Posterior vena cava (tissue), 2 donors: ENCODE measurements at places on chromosomes 5 and 9.

DNA sequence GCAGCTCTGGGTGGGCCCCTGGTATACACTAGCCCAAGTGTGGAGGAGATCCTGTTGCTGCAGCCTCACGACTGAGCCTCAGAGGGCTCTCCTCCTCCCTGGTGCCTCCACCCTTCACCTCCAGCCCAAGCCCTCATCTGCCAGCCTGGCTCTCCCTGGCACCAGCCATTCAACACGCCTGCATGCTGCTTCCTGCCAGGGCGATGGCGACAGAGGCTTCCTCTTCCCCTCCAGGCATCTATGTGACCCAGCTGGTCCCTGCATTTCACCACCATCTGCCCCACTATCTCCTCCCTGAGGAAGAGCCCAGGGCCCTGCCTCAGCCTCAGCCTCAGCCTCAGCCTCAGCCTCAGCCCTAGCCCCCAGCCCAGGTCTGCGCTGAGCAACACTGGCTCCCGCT is 54.8 kb upstream of the ANGPTL2 start:
- peak; percentile 70 for DNase-seq

DNA sequence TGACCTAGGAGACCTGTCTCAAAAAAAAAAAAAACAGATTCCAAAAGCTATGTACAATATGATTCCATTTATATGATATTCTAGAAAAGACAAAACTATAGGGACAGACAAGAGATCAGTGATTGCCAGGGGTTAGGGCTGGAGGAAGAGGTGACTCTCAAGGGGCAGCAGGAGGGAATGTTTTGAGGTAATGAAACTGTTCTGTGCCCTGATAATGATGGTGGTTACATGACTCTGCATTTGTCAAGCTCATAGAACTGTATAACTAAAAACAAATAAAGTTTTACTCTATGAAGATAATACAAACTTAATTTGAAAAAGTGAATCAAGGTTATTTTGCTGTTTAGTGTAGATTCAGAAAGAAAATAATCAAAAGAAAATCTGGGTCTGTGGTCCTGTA is 125.3 kb upstream of the IQGAP2 start:
- DNase-seq = no peak

DNA sequence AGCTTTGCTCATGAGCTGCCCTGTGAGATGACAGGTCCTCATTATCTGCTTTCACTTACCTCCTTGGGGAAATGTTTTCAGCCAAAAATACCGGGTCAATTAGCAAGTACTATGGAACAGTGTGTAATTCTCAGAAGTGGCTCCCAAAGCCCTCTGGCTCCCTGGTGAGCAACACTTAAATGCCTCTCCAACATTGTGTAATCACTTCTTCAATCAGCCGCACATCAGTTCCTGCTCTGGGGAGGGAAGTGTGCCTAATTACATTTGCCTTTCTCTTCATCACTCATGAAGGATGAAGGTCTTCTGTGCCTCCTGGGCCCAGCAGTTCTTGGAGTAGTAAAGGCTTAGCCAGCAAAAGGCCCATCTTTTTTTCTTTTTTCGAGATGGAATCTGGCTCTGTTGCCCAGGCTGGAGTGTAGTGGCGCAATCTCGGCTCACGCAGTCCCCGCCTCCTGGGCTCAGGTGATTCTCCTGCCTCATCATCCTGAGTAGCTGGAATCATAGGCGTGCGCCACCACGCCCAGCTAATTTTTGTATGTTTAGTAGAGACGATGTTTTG is 23.1 kb downstream of the NIM1K start:
- DNase-seq = no peak

- DNase-seq = no peak
These were observed 36.3 kb upstream of the FGF1 start for GRCh38 chr5:142722146-142722545.

DNA sequence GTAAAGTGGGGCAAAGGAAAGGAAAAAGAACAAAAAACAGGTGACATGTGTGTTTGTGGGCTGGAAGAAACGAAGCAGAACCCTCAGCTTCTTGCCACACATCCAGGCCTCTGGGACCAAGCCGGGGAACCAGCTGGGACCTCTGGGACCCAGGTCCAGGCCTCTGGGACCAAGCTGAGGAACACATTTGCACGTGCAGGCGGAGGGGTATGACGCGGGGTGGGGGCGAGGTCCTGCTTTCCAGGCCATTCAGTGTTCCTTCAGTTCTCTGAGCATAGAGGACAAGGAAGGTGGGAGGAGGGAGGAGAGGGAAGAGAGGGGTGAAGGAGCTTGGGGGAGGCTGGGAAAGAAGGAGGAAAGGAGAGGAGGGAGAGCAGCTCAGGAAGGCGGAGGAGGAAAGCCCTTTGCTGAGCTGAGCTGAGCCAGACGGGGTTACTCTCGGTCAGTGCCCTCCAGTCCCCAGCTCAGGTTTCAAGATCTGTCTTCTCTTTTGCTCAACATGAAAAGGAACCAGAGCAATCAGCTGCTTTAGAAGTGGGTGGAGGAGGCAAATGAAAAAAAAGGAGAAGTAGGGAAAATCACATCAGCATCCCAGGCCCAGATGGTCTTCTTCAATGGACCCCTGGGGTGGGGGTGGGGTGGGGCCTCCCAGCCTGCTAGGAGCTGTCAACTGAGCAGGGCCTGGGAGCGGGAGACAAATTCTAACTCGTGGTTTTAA is 59.1 kb downstream of the ABCA1 start:
- peak; percentile 92 for DNase-seq

DNA sequence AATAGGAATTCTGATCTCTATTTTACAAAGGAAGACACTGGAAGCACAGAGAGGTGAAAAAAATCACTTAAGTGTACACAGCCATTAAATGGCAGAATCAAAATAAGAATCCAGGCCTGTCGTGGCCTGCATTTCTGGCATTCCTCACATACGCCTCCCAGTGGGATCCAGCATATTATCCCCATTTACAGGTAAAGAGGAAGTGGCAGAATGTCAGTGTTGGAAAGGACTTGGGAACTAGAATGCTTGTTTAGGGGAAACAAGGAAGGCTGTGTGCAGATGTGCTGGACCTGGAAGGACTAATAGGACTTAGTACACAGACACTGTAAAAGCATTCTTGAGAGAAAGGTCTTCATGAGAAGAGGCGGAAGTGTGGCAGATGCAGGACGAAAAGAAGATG is 241.8 kb downstream of the TRIM32 start:
- no peak for DNase-seq

DNA sequence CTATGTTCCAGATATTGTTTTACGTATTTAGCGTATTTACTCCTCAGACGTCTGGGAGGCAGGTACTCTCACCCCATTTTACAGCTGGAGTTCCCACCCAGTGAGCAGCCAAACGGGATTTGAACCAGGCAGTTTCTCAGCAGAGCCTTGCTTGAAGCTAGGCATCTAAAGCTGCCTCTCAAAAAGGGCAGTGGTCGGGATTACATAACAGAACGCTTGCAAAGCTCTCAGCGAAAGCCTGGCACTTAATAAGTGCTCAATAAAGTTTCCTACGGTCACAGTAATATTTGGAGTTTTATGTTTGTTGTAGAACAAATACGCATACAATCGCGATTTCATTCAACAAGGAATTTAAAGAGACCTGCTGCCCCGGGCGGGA is 286 bp upstream of the BSPRY start:
- DNase-seq = no peak

GRCh38 chr9:90296539-90296938 is 346.1 kb downstream of the DIRAS2 start:
- DNase-seq = no peak

- DNase-seq = no peak
These were observed 319.2 kb downstream of the IRX2 start for GRCh38 chr5:2432076-2432920.

DNA sequence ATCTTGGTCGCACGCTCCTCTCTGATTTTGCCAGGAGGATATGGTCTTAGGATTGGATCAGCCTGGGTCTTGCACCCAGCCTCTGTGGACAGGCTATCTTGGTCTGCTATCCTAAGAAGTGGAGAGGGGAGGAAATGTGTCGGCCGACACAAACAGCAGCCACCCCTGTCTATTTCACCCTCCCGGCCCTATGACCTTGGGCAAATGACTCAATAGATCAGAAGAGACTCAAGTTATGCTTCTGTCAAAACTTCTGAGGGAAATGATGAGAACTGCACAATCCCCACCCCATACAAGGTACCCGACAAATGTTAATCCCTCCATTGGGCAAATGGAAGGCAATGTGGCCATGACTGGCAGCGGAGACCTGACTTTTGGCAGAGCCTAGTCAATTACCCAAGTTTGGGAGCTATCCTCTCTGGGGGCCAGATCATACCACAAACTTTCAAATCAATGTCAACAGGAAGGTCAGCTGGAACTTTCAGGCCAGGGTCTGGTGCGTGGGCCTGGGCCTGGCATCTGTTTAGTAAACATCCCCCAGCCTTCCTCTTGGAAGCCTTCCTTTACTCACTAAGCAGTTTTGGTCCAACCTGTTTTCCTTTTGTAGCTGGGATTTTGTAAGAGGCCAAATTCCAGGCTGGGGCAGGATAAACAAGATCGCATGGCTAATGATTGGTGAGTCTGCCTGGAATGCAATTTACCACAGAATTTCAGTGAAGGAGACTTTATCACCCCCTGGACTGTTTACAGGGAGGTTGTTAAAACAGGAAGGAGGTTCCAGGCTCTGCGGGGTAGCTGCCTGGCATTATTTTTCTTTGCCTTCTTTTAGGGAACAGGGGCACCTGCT is 64.2 kb upstream of the CPEB4 start:
- no peak for DNase-seq

DNA sequence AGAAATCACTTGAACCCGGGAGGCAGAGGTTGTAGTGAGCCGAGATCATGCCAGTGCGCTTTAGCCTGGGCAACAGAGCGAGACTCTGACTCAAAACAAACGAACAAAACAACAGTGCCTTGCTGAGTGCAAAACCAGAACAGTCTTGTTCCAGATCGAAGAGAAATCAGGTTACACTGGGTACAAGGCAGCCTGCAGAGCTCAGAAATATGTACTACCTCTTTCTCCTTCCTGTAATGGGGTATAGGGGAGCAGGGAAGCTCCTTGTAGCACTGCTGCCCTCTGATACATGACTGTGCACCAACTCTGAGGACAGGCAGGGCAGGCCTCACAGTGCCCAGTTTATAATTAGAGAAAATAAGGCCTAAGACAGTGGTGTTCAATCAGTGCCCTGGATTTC is 24.7 kb downstream of the TBC1D2 start:
- DNase-seq = peak; percentile 13

DNA sequence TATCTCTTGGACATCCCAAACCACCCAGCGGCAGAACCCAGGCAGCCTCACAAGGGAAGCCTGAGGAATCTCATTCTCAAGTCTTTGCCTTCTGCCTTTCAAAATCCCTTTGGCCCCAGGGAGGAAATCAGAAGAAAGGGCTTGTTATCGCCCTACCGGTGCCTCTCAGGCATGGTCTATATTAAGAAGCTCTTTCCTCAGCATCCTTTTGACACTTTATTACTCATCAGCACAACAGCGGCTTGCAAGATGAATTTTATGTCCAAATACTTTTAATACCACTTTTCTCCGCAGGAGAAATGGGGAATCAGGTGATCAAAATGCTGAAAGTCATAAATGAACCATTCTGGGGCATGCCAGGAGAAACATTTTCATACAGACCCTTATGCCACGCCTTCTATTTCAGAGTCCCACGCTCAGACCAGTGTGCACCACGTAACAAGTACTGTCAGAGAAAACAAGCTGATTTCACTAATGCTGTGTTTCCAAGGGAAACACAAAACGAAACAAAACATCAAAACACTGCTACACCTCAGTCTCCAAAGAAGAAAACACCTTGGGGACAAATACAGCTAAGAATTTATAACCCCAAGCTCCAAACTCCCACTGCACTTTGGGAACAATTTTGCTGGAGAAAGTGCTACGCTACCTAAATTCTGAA is 30.0 kb downstream of the RAPGEF1 start:
- no peak for DNase-seq

DNA sequence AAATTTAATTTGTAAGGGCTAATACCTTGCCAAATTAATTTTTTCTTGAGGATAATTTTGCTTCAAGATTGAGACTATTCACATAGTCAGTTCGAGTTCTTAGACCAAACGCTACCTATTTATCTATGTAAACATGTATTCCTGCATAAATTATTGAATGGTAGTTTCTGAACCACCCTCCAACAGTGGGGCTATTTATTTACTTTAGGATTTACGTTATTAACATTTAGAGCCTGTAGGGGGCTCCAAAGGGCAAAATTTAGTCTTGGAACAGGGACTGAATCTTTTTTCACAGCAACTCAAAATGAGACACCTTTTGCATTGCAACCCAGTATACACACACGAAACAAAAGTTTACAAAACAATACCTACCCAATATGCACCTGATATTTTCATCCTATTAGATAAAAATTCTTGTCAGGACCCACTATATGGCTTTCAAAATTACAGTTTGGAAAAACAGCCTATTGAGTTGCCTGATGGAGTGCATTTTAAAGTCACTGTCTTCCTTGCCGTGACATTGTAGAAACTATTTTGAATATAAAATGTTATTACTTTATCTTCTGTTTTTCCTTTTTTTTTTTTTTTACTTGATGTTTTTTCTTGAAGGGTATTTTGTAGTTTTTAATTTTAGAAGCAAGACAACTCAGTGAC is 47.1 kb upstream of the POU4F3 start:
- no peak for DNase-seq

DNA sequence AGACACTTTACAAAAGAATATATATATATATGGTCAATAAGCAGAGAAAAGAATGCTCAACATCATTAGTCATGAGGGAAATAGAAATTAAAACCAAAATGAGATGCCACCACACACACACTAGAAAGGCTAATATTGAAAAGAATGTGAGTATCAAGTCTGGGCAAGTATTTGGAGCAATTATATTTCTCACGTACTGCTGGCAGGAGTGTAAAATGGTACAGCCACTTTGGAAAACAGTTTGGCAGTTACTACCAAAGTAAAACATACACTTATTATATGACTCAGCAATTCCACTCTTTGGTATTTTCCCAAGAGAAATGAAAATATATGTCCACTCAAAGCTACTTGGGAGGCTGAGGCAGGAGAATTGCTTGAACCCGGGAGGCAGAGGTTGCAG is 29.8 kb downstream of the NEUROG1 start:
- DNase-seq = no peak

- no peak for DNase-seq
These were observed 14.5 kb downstream of the PHAX start for GRCh38 chr5:126615286-126615685.

- DNase-seq = no peak
These were observed 5.0 kb downstream of the S1PR3 start for GRCh38 chr9:88996046-88996920.
